ENCODE measurements at places on chromosomes 2 and 18. TPM values are rescaled to one million over a fixed set of nuclear protein-coding genes. Genes with fewer than 3 reads are reported as not detected.

DNA sequence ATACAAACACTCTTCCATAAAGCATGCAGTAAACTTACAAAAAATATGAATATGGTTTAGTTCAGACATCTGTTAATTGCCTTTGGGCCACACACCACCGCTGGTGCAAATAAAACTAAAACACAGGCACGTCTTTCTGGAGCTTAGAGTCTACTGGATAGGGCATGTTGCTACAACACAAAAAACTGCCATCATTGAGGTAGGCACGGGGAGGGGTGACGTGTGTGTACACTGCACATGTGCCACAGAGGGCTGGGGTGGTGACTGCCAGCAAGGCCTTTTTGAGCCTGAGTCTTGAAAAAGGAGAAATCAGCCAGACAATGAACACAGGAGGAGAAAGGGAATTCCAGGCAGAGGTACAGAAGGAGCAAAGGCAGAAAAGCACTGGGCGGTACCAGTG is 5.1 kb downstream of the SERPINE2 start:
- DNase-seq, result no peak

DNA sequence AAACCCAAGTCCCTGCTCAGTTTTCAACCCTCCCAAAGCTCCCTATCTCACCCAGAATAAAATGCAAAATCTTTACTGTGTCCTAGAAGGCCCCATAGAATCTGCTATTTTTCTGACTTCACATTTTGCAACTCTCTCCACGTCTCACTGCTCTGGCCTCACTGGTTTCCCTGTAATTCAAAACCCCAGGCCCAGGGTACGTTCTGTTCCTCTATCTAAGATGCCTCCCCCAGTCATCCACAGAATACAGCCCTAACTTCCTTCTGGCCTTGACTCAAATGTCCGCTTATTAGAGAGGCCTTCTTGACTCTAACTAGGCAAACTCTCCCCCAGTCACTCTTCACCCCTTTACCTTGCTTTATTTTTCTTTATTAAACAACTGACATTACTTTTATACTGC is 42.0 kb downstream of the FAM161A start:
- no peak for DNase-seq

DNA sequence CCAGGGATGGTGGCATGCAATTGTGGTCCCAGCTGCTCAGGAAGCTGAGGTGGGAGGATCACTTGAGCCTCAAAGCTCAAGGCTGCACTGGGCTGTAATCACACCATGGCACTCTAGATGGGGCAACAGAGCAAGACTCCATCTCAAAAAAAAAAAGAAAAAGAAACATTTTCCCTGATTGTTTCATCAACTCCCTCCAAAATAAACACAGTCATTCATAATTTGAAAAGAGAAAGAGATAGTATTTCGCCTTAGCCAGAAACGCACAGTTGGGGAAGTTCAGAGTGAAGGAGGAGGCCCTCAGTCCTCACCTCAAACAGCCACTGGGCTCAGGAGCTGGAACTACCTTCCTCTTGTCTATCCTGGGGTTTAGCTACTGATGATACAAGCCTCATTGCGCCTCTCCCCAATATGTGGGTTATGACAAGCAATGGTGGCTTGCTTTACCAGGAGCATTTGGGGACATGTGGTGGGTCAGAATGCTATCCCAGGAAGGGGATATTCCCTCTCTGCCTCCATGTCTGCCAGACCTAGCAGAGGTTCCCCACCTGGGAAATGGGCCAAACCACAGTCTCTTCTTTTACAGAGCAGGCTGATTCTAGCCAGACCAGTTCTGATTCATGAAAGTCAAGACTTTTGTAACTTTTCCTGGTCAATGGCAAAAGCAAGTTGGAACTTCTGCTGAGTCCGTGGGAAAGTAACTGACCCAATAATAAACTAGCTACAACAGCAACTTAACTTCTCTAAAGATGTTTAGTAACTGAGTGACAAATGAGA is 22.2 kb upstream of the TMEM87B start:
- DNase-seq, result no peak

DNA sequence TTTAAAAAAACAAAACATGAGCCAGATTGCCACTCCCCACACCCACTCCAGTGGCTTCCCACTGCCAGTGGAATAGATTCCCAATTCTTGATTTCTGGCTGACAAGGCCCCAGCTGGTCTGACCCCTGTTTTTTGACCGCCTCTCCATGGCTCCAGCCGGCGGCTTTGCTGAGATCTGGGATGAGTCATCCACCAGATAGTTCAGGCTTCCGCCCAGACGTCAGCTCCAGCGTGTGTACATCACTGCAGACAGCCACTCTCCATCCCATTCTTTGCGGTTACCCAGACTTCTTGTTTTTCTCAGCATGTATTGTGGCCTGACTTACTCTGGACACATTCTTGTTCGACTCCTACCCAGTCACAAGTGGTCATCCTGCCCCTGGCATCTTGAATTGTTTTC is 227.9 kb downstream of the GBX2 start:
- peak; percentile 13 for DNase-seq

GRCh38 chr2:163612332-163612731 is 123.5 kb downstream of the FIGN start:
- DNase-seq, result no peak

Gene OSR1
- total RNA-seq, result not detected

Gene C2orf72
- not detected for total RNA-seq
